Stimulated activated CD8-positive, alpha-beta memory T cell treated with anti-CD3 and anti-CD28 coated beads, Interleukin-4, amount 100 ng/mL, for 1 hour (primary cell): ENCODE measurements at places on chromosomes 3 and 15.

DNA sequence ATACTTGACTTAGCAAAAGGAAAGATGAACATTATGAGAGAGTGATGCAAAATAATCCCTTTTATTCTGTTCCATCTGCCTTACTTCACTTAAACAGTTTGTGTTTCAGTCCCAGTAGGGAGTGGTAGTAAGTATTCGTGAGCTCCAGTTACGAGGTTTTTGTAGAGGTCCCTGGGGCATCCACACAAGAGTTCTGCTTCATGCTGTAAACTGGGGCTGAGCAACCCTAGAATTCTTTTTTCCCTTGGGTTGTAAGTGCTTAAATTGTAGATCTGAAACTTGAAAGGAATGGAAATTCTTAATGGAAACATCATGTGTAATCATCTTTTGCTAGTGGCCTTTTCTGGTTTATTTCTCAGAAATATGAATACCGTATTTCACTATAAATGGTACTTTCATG is 79.5 kb downstream of the SEMA6D start:
- no peak for DNase-seq

DNA sequence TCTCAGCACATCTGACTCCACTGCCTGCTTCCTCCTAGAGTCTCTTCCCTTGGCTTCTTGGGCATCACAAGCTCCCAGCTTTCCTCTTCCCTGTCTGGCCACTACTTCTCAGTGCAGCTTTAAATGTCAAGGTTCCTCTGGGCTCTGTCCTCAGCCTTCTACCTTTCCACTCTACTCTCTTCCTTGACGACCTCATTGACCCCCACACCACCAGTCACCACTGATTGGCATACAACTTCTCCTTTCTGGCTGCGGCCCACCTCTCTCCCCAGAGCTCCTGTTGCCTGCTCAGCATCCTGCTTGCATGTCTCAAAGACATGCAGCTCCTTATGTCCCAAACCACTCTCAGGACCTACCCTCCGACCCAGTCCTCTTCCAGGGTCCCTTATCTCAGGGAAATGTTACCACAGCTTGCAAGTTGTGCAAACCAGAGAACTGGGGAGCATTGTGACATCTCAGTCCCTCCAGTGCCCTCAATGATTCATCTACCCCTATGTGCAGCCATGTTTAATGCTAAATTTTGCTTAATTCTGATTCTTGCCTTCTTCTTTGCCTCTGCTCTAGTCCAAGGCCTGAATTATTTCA is 49.9 kb downstream of the TRPM1 start:
- no peak for DNase-seq

DNA sequence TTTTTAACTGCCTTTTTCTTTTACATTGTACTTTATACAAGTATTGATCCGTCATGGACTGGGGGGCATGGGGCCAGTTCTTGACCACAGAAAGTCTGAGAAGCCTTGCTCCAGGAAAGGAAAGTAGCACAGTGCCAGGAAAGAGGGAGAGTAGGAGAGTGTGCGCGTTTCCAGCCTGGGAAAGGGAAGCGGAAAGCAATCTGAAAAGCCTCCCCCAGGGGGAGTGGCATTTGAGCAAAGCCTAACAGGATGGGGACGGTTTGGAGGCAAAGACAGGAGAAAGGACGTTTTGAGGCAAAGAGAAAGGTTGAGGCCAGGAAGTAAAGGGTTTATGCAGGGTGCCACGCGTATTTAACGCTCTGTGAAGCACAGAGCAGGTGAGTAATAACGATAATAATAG is 116.9 kb downstream of the RORA start:
- no peak for DNase-seq

DNA sequence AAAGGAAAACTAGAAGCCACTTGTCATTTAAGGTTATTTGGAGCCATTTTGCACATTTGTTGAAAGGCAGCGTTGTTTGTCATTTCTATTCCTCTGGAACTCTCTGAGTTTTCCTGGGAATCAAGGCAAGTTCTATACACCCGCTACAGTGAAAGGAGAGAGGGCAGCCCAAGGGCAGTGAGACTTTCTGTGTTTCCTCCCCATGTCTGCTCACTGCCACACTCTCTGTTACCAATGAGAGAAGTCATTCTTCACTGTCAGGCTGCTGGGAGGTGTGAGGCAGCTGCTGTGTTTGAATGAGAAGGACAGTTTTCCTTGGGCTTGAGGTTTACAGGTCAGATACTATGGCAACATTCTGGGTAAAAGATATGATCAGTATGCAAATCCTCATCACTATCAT is 36.0 kb downstream of the ATP13A5 start:
- DNase-seq: no peak

DNA sequence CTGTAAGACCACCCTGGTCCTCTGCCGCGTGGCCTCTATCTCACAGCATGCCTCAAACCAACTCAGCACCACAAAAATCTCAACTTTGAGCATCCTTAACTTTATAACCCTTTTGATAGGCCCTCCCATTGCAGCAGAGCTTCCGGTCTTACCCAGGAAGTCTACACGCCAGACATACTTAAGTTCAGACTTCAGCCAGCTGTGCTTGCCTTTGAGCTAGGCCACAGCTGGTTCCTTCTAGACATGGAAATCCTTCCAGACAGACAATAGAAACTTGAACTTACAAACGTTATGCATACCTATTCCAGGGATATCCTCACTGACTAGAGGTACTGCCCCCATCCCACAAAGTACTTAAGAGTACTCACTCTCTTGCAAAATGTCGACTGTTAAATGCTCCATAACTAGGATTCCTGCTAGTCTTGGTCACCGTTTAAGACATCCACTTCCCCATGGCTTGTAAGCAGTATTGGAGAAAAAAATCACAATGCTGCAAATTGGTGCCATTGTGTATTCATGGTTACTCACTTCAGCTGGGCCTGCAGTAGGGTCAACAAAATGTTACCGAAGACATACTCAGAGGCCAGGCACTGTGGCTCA is 183.5 kb downstream of the TBL1XR1 start:
- no peak for DNase-seq

- DNase-seq: no peak
Measured at GRCh38 chr3:63395960-63396359, 117.9 kb downstream of the SYNPR start.

- no peak for DNase-seq
Measured at GRCh38 chr3:52781741-52782140, 4.3 kb downstream of the ITIH1 start.

GRCh38 chr3:68866157-68866556 is 66.2 kb downstream of the TAFA4 start:
- DNase-seq: no peak

DNA sequence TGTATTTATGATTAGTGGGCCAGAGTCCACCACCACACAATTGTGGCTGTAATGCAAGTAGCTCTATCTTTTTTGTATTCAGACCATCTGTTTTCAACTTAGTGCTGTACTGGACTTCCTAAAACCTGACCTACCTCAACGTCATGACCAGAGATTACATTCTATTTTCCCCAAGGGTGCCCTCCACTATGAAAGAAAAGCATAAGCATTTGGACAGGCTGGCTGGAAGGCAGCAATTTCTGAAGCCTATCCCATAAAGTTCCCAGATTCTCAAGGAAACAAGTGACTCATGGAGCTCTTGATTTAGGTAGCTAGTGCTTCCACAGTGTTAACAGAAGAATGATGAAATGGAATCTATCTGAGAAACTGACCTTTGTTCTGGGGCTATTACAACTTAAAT is 75.8 kb downstream of the COL8A1 start:
- DNase-seq: no peak

GRCh38 chr3:24244491-24244890 is 250.2 kb downstream of the THRB start:
- DNase-seq: no peak

GRCh38 chr3:108972482-108972881 is 18.8 kb upstream of the GUCA1C start:
- DNase-seq: no peak

GRCh38 chr3:105187344-105187743 is 179.4 kb upstream of the ALCAM start:
- no peak for DNase-seq

- no peak for DNase-seq
Measured at GRCh38 chr15:87863152-87863551, 393.4 kb downstream of the NTRK3 start.

DNA sequence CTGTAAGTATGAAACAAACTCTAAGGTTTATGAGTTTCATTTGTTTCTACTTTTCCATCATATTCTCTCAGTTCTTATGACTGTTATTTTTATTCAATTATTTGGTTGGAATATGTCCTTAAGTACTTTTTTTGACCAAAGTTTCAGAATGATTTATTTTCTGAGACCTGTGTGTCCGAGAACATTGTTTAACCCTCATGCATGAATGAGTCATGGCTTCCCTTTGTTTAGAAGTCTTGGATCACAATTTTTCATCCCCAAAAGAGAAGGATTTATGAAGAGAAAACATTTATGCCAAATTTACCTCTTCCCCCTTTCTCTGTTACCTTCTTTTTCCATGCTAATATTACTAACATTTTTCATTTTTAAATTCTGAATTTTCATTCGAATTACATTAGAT is 518.0 kb upstream of the NR2F2 start:
- DNase-seq: no peak

DNA sequence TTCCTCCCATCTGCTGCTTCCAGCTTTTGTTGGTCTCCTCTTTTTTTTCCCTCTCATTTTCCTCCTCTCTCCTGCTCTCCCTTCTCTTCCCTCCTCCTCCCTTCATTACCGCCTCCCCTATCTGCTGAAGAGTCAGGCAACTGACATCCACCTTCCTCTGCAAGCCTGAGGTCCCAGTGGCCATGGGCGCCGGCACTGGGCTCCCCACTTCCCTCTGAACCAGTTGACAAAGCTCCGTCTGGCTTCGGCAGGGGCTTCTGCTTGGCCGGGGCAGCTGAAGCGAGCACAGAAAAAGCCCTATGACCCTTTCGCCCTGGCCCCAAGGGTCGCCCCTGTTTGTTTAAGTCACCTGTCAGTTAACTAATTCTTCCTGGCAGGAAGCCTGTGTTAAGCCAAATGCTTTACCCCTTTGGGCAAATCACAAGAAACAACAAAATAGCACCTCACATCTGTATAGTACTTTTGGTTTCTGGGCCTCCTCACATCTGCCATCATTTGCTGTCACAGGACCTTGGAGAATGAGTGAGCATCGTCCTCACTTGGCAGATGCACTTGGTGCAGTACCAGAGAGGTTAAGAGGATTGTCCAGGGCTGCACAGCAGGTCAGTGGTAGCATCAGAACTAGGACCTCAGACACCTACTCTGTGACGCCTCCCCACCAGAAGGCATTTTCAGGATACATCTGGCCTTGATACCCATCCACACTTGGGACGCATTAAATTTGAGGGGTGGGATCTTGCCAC is 27.7 kb downstream of the ITGA11 start:
- no peak for DNase-seq

DNA sequence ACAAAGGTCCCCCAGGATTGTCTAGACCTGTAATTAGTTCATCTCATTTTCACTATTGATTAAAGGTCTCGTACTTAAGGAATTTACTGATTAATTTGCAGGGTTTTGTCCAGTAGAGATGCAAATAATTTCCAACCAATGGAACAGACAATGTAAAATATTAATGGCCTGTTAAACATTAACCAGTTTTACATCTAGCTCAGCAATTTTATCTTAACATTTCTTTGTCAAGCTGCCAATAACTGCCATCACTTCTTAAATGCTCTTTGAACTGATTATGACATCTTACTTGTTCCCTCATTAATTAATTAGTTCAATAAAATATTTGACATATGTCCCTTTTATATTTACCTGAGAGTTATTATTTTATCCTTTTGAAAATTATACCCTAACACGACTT is 9.4 kb upstream of the STRIT1 start:
- no peak for DNase-seq

DNA sequence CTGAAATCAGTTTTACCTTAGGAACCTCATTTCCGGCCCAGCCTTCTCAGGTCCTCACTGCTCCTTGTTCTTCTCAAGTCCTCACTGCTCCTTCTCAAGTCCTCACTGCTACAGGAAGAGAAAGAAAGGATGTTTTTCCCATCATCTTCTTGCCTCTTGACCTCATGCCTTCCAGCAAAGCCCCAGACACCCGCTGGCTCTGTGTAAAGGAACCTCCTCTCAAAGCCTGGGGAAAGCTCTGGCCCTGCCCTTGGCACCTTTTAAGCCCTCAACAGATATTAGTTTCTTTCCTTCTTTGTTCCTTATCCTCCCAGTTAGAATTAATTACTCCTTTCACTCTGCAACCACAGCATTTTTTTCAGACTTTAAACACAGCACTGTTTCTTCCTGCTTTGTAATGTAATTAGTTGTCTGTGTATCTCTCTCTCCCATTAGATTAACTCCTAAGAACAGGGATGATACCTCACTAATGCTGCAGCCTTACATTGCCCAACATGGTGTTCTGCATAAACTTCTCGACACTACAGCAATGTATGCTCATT is 4.0 kb upstream of the WDR49 start:
- DNase-seq: no peak

GRCh38 chr15:73994912-73995622 is 551 bp downstream of the PML start:
- DNase-seq: no peak

GRCh38 chr3:111763968-111764367 is 95.1 kb upstream of the PHLDB2 start:
- DNase-seq: no peak

DNA sequence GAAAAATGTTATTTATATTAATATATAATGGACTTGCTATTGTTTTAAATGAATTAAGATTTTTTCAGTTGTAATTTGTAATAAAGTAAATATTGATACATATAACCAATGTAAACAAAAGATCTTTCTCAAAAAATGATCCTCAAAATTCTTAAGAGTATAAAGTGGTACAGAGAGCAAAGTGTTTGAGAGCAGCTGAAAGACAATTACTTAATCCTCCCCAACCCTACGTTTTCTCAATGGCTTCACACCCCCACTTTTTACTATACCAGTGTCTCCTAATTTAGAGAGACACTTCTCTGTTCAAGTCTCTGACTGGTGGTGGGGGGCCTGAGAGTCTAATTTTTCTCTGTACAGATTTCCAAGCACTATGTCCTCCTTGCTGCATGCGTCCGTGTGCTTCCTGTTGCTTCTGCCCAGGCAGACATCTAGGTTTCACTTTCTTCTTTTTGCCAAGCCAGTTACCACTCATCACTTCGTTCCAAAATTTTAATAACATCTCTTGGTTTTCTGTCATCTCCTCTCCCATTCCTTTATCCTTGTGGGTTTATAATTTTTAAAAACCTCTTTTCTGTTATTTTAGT is 276.3 kb upstream of the DNAJC19 start:
- DNase-seq: no peak

GRCh38 chr3:63662500-63662899 is 10.0 kb downstream of the SNTN start:
- DNase-seq: no peak

DNA sequence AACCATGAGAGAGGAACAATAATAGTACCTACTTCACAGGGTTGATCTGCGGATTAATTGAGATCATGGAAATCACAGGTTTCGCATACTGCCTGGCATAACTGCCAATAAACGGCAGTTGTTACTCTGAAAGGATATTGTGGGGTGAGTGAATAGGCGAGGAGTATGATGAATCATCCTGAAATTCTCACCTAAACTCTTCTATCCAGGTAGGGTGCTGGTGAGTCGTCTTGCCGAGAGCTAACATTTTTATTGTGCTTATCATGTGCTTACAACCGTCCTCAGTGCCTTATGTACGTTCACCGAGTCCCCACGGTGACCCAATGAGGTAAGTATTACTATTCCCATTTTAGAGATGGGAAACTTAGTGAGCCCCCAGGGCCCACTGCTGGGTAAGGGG is 52.4 kb upstream of the SRGAP3 start:
- DNase-seq: no peak

GRCh38 chr3:194327218-194328052 is 23.7 kb downstream of the CPN2 start:
- no peak for DNase-seq

- no peak for DNase-seq
Measured at GRCh38 chr15:40918146-40918798, 10.9 kb upstream of the DLL4 start.

- DNase-seq: no peak
Measured at GRCh38 chr3:84904816-84905555, 53.8 kb upstream of the CADM2 start.
